ENCODE measurements at places on chromosomes 3 and 15.

DNA sequence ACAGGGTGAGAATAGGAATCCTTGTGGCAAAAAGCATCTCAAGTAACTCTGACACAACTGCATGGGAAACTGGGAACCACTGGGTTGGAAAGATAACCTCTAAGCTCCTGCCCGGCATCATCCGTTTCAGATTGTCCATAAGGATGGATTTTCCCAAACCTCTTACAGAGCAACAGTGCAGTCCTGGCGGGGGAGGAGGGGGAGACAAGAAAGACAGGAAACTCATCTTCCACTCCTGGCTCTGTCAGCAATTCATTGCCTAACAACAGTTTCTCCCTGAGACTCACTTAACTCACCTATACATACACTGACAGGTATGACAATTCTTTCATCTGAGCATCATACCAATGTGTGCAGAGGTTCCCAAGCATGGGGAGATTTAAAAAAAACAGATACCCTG lies 279.0 kb downstream of the RPLP1 start:
- DNase-seq = no peak

DNA sequence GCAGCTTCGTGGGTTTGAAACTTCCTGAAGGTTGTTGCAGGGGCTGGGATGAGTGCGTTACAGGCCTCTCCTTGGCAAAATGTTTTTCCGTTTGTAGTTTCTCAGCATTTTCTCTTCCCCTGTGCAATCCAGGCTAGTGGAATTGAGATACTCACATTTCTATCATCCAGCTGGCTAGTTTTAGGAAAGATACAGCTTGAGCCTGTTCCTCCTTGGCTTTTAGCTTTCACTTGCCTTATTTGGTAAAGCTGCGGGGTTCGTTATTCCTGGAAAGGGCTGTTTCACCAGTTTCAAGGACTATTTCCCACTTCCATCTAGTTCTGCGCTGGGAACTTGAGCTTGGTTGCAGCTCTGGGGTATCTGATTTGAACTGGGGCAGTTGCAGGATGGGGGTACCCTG lies 90.3 kb downstream of the ITPR1 start:
- DNase-seq = no peak

- DNase-seq = no peak
These were observed 995.9 kb downstream of the MCTP2 start for GRCh38 chr15:95227235-95227634.

GRCh38 chr15:45995800-45996199 lies 361.0 kb downstream of the SQOR start:
- no peak for DNase-seq

GRCh38 chr3:29525254-29525881 lies 244.5 kb downstream of the RBMS3 start:
- no peak for DNase-seq

DNA sequence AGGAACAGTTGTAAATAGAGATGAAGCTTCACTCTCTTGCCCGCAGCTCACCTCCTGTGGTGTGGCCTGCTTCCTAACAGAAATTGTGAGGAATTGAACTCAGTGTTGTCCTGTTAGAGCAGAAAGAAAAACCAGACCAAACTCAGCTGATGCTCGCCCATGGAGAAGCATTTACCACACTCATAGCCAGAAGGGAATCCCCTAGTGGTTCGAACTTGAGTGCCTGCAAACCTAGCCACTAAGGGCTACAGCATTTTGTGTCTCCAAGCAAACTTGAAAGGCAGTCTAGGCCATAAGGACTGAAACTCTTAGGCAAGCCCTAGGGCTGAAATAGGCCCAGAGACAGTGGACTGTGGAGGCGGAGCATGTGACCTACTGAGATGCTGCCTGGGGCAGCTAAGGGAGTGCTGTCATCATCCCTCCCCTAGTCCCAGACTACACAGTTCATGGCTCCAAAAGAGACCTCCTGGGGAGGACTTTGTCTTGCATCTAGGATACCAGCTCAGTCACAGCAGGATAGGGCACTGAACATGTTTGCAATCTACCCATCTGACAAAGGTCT lies 44.5 kb upstream of the MCTP2 start:
- no peak for DNase-seq

- DNase-seq = no peak
These were observed 23.9 kb downstream of the VGLL3 start for GRCh38 chr3:86967062-86967461.

DNA sequence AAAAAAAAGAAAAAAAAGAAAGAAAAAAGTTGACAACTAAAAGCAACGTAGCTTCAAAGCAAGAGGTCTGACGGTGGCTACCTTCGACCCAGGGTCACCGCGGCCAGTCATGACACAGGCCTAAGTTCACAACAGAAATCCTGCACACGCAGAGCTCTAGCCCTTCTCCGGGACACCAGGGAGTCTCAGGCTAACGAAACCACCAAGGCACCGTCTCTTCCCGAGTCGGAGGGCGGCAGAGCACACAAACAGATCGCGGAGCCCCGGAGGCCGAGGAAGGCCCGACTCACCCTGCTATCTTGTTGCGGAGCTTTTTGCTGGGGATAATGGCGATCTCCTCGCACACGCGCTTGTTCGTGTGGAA lies 584 bp downstream of the RPS17 start:
- DNase-seq = peak; percentile 14

DNA sequence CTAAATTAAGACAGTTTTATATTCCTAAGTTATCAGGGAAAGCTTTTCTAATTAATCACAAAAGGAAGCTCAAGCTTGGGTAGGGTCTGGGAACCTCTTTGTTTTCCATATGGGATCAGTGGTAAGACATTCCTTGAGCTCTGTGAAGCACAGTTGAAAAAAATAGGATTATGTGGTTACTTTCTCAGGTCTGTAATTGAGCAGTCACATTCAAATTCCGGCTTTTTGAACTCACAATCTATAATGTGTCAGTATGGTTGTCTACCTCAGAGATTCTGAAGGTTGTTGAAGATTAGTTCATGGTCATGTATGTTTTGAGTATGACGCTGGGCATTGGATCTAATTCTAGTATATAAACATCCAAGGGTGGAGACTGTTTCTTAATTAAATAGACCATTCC lies 364.5 kb downstream of the LPP start:
- no peak for DNase-seq

DNA sequence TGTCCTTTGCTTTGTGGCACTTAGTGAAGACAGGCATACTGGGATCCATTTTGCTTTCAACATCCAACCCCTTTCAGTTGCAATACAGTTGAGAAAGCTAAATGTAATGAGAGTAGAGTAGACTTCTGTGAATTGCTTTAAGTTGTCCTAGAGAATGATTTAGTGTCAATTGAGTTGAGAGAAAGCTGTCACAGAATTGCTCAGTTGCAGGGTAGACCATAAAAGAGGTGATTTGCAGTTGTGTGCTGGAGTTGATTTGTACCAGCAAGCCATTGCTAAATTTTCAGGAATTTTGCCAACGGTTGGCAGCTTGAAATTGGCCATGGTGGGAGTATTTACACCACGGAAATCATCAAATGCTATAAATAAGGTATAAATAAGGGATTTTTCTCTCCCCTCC lies 2.2 kb downstream of the ABHD5 start:
- no peak for DNase-seq

DNA sequence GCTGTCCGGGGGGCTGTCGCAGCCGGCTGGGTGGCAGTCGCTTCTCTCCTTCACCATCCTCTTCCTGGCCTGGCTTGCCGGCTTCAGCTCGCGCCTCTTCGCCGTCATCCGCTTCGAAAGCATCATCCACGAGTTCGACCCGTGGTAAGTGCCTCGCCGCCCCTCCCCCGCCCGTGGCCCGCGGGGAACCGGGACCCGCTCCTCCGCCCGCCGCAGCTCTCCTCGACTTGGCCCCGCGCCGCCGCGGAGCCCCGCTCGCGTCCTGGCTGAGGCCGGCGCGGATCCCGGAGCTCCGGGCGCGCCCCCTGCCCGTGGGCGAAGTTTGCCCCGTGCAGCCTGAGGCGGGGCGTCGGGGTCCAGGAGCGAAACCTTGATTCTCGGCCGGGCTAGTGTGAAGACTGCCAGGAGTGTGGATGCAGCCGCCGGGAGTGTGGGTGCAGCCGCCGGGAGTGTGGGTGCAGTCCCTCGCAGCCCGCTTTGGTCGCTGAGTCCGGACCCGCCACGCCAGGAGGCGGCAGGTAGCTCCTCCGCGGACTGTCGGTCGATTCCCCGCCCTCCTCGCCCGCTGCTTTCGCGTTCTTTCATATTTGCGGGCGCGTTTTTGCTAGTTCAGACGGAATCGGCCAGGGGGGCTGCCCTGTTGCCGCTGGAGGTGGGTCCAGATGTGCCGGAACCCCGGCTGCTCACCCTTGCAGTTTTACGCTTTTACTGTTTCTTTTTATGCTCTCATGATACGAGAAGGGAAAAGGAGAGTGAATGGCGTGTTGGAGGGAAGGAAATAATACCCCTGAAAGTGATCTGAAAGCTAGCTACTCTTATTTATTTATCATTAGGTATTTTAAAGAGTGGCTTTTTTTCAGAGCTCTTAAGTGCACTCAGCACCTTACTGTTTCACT lies 692 bp downstream of the STT3B start:
- DNase-seq = peak; percentile 57

All from activated CD4-positive, alpha-beta T cell treated with anti-CD3 and anti-CD28 coated beads, Interleukin-2, amount 50 U/mL, for 16 hours (primary cell).